ENCODE measurements at places on chromosomes 1 and 21.

GRCh38 chr1:190205713-190206112, 272.0 kb downstream of the BRINP3 start:
- peak; percentile 6 for DNase-seq

DNA sequence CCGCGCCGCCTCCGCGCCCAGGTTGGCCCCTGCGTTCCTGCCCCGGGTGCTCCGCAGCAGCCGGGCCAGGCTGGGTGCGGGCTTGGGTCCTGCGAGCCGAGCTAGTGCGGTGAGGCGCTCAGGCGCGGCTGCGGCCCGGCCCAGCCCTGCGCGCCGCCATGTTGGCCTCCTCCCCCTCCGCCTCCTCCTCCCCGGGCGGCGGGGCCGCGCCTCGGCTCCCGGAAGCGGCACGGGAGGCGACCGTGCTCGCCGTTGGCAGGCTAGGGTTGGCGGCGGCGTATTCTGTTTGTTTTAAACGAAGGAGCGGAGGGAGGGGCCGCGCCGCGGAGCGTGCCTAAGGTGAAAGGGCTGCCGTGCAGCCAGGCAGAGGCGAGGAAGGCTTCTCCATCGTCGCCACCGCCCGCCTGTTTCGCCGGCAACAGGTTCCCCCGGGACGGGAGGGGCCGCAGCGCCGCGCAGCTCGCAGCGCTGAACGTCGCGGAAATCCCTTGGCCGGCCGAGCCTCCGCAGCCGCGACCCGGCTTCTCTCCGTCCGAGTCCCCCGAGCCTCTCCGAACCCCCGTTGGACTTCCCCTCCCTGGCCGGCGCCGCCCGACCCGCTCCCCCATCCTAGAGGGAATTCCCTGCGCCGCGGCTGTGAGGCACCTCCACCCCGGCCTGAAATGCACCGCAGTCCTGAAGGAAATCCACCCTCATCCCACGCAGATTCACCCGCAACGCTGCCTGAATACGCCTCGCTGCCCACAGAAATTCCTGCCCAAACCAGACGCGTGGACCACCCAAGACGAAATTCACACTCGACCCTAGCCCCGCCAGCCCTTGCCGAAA, at the start of gene USP24:
TSS of gene USP24 (minus strand) at position 171 of the 828 bp plus-strand sequence. CDS start 251 bp downstream, outside the sequence.
- peak; percentile 78 for DNase-seq

DNA sequence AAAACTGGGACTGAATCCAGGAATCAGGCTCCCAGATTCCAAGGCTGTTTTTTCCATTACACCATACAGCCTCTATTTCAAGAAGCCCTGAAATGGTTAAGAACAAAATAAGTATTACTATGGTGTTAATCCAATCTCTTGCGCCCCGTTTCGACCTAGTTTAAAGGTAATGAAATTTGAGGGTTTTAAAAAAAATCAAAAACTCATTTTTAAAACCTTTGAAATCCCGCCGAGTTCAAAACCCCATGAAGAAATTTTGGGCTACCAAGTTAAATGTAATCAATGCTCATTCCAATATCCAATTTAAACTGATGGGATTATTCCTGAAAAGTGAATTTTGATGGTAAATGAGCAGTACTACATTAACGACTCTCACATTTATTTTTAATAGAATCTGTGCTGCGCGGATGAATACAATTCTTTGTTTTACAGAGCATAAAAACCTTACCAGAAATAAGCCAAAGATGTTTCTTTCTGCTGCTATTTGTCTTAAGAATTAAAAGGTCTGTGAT, 767 bp upstream of the EGLN1 start:
- no peak for DNase-seq

GRCh38 chr1:2468041-2468472, 8.0 kb upstream of the PLCH2 start:
- DNase-seq: no peak

GRCh38 chr1:244896550-244896949, 32.2 kb upstream of the HNRNPU start:
- peak; percentile 74 for DNase-seq

Data from EL (cell line).